ENCODE measurements at places on chromosomes 12 and 14. TPM values are rescaled to one million over a fixed set of nuclear protein-coding genes. Genes with fewer than 3 reads are reported as not detected.

The NUAK1 gene
- total RNA-seq, result 75.8 TPM

The IAPP gene
- total RNA-seq, result not detected

The SAMD15 gene
- 0.88 TPM for total RNA-seq

The IL23A gene
- total RNA-seq, result not detected

The ASCL1 gene
- total RNA-seq, result not detected

The VWF gene
- total RNA-seq, result 1.5 TPM

The HOXC6 gene
- total RNA-seq, result 4.7 TPM

The TAS2R9 gene
- total RNA-seq, result 0.30 TPM

The TMEM30B gene
- not detected for total RNA-seq

The DYRK2 gene
- 21.1 TPM for total RNA-seq

The MSRB3 gene
- total RNA-seq, result 121 TPM

The MEG3 gene
- total RNA-seq, result 436 TPM

The GUCY2C gene
- total RNA-seq, result not detected
